ENCODE measurements at places on chromosomes 12 and 14. TPM values are rescaled to one million over a fixed set of nuclear protein-coding genes. Genes with fewer than 3 reads are reported as not detected.
A peak's percentile ranks its signal among the peaks of the same experiment; 100 is the strongest.

NTS gene
- total RNA-seq = not detected

FERMT2 gene
- 3.8 TPM for total RNA-seq

NKX2-8 gene
- total RNA-seq = not detected

TEX52 gene
- 0.19 TPM for total RNA-seq

OVCH1 gene
- not detected for total RNA-seq

HOXC6 gene
- not detected for total RNA-seq

KRT5 gene
- total RNA-seq = not detected

B4GALNT1 gene
- 1.7 TPM for total RNA-seq

FAIM2 gene
- 2.1 TPM for total RNA-seq

CNTN1 gene
- not detected for total RNA-seq

CD163 gene
- total RNA-seq = not detected

- no peak overlapping the region for H3K27ac ChIP-seq
- H3K4me1 ChIP-seq = no peaks in the 10 kb centered on the region
- peaks cover 51% of the 10 kb centered on the region for H3K27me3 ChIP-seq
- no peak for DNase-seq
- H3K4me3 ChIP-seq = no peak overlapping the region
These were observed 158.2 kb upstream of the DIO3 start for GRCh38 chr14:101402936-101403660.

DNA sequence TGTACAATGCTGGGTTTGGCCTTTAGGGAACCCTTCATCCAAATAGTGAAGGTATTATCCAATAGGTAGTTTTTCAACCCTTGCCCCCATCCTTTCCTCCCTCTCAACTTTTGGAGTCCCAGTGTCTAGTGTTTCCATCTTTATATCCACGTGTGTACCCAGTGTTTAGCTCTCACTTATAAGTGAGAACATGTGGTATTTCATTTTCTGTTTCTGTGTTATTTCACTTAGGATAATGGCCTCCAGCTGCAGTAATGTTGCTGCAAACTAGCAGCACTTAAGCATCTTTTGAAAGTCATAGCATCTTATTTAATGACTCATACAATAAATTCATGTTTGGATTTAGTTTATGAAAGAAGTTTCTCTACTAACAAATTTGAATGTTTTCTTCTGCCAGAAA, 442.5 kb downstream of the NELL2 start:
- no peak for DNase-seq
- H3K27ac ChIP-seq = no peak overlapping the region
- no peaks in the 10 kb centered on the region for H3K4me1 ChIP-seq
- H3K4me3 ChIP-seq = no peak overlapping the region
- H3K36me3 ChIP-seq = no peaks in the 10 kb centered on the region

DNA sequence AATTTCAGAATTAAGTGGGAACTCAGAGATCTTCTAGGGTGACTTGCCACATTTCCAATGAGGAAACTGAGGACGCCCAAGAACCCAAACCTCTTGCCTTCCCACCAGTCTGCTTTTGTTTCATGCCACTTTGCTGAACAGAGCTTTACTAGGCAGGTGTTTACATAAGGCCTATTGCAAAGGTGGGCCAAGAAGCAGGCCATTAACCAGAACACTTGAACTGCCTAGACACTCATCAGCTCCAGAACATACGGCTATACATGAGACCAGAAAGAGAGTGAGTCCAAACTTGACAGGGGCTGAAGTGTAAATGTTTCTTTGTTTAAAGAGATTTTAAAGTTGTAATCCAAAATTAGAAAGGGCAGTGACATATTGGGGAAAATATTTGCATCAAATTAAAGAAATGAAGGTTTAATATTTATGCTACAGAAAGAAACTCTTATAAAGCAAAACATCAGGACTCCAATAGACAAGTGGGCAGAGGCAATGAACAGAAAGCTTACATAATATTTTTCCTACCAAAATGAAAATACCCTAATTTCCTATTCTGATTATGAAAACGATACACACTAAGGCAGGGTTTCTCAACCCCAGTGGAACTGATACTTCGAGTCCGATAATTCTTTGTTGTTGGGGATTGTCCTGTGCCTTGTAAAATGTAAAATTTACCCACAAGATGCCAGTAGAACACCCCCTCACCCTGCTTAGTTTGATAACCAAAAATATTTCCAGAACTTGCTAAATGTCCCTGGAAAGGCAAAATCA, 11.7 kb downstream of the BATF start:
- H3K27ac ChIP-seq = peak overlapping the region; percentile 75
- H3K4me1 ChIP-seq = peaks cover 84% of the 10 kb centered on the region
- no peaks in the 10 kb centered on the region for H3K27me3 ChIP-seq
- peaks cover 66% of the 10 kb centered on the region for H3K36me3 ChIP-seq

- no peak overlapping the region for H3K27ac ChIP-seq
- no peaks in the 10 kb centered on the region for H3K27me3 ChIP-seq
- H3K36me3 ChIP-seq = peaks cover 5% of the 10 kb centered on the region
These were observed 25.4 kb downstream of the CGRRF1 start for GRCh38 chr14:54535126-54535525.

- H3K27me3 ChIP-seq = no peaks in the 10 kb centered on the region
- no peak overlapping the region for H3K4me3 ChIP-seq
- no peaks in the 10 kb centered on the region for H3K4me1 ChIP-seq
- H3K27ac ChIP-seq = no peak overlapping the region
These were observed 121.5 kb downstream of the SLC15A5 start for GRCh38 chr12:16155938-16156337.

- H3K27me3 ChIP-seq = no peaks in the 10 kb centered on the region
- H3K4me1 ChIP-seq = no peaks in the 10 kb centered on the region
- no peak overlapping the region for H3K27ac ChIP-seq
- no peak overlapping the region for H3K4me3 ChIP-seq
- no peak for DNase-seq
- no peaks in the 10 kb centered on the region for H3K36me3 ChIP-seq
These were observed 85.6 kb downstream of the MSRB3 start for GRCh38 chr12:65364046-65364445.

- H3K4me1 ChIP-seq = peaks cover 38% of the 10 kb centered on the region
- DNase-seq = no peak
- peak overlapping the region; percentile 28 for H3K27ac ChIP-seq
- no peak overlapping the region for H3K4me3 ChIP-seq
- no peaks in the 10 kb centered on the region for H3K27me3 ChIP-seq
These were observed 3.6 kb upstream of the RHOF start for GRCh38 chr12:121796855-121797751.

DNA sequence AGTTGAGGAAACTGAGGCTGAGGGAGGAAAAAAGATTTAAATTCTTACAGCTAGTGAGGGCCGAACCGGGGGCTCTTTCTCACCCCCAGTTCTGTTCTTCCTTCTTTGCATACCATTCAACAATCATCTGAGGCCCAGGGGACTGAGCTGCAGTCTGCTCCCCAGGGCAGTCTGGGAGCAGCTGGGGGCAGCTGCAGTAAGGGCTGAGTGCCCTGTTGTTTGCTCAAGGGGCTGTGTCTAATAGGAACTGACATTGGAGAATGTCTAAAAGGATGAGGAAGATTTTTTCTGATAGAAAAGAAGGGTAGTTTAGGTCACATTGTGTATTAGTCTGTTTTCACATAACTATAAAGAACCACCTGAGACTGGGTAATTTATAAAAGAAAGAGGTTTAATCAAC, 42.2 kb downstream of the SLC17A8 start:
- no peak overlapping the region for H3K4me3 ChIP-seq
- H3K27ac ChIP-seq = no peak overlapping the region
- H3K36me3 ChIP-seq = no peaks in the 10 kb centered on the region
- H3K4me1 ChIP-seq = no peaks in the 10 kb centered on the region

- no peaks in the 10 kb centered on the region for H3K4me1 ChIP-seq
- no peak overlapping the region for H3K4me3 ChIP-seq
- DNase-seq = peak; percentile 70
- H3K36me3 ChIP-seq = peaks cover 3% of the 10 kb centered on the region
- H3K27me3 ChIP-seq = no peaks in the 10 kb centered on the region
These were observed 61.5 kb downstream of the LGMN start for GRCh38 chr14:92686900-92687427.

DNA sequence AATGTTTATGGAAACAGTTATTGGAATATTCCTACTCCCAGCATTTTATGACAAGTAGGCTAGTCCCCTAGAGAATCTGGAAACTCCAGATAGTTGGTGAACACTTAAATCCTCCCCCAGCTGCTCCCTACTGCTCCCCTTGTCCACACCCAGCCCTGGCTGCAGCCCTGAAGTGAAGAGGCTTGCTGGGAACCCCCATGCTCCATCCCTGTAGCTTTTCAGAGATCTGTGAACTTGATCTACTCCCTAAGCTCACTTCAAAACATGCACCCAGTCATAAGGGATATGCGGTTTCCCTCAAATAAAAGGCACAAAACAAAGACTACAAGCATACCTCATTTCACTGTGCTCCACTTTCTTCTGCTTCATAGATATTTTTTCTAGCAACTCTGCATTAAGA, 33.2 kb downstream of the EGLN3 start:
- no peak overlapping the region for H3K4me3 ChIP-seq
- H3K36me3 ChIP-seq = no peaks in the 10 kb centered on the region
- no peak overlapping the region for H3K27ac ChIP-seq
- no peaks in the 10 kb centered on the region for H3K27me3 ChIP-seq
- no peak for DNase-seq
- no peaks in the 10 kb centered on the region for H3K4me1 ChIP-seq

DNA sequence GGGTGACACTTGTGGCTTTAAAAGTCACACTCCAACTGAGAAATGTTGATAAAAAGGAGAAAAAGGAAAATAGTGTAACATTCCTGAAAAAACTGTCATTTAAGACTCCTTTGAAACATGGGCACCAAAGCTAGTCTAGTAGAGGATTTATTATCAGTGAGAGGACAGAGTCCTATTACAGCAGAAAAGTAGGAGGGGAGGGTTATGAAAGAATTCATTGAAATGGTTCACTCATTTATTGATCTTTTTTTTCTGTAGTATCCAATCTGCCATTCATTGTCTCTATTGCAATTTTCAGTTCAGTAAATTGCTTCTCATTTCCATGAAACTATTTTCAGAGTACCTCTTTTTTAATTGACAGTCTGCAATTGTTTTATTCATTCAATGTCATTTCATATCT, 25.4 kb downstream of the PPM1A start:
- H3K27me3 ChIP-seq = no peaks in the 10 kb centered on the region
- H3K27ac ChIP-seq = no peak overlapping the region
- H3K4me3 ChIP-seq = no peak overlapping the region
- H3K36me3 ChIP-seq = peaks cover 14% of the 10 kb centered on the region
- H3K4me1 ChIP-seq = peaks cover 51% of the 10 kb centered on the region

GRCh38 chr14:55329999-55330710, 58.9 kb downstream of the FBXO34 start:
- H3K27me3 ChIP-seq = no peaks in the 10 kb centered on the region
- peaks cover 3% of the 10 kb centered on the region for H3K36me3 ChIP-seq
- H3K27ac ChIP-seq = peak overlapping the region; percentile 81
- H3K4me3 ChIP-seq = peak overlapping the region; percentile 52
- H3K4me1 ChIP-seq = peaks cover 84% of the 10 kb centered on the region

DNA sequence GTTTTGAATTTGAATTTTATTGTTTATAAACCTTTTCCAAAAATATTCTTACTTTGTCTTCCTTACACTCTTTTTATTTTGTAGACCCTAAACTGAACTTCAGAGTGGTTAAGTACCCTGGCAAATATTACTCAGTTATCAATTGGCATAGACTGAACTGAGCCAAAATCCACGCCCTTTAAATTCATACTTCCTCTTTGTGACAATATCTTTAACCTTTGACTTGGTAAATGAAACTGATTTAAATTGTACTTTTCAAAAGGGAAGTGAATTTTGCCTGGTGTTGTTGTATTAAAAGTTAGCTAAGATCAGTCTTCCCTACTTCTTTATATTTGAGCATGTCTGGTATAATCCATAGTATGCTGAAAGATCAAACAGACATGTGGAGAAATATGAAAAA, 184.3 kb upstream of the USP15 start:
- no peaks in the 10 kb centered on the region for H3K36me3 ChIP-seq
- DNase-seq = no peak
- H3K4me3 ChIP-seq = no peak overlapping the region
- no peaks in the 10 kb centered on the region for H3K4me1 ChIP-seq
- H3K27ac ChIP-seq = no peak overlapping the region
- peaks cover 4% of the 10 kb centered on the region for H3K27me3 ChIP-seq

GRCh38 chr12:53485955-53486735, 13.1 kb downstream of the MAP3K12 start:
- H3K4me1 ChIP-seq = peaks cover 4% of the 10 kb centered on the region
- no peak overlapping the region for H3K4me3 ChIP-seq
- H3K27me3 ChIP-seq = no peaks in the 10 kb centered on the region
- no peak for DNase-seq
- H3K36me3 ChIP-seq = peaks cover 31% of the 10 kb centered on the region

GRCh38 chr12:15227004-15227679, 5.9 kb upstream of the RERG start:
- no peaks in the 10 kb centered on the region for H3K4me1 ChIP-seq
- peak; percentile 43 for DNase-seq
- no peak overlapping the region for H3K27ac ChIP-seq
- no peak overlapping the region for H3K4me3 ChIP-seq

DNA sequence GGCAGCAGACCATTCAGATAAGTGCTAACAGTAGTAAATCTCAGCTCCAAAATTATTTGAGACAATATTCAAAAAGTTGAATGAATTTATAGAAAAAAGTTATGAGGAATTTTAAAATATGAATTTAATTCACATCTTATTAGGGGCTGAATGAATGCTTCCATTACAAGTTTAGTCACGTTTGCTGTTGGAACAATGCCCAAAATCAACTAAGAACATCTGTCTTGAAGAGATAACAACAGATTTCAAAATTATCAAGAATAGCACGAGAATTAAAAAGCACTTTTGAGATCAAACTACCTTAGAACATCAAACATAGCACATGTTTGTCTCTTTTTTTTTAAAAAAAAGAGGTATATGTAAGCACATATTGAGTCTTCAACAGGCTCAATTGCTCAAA, 115.4 kb upstream of the PPFIA2 start:
- no peaks in the 10 kb centered on the region for H3K36me3 ChIP-seq
- H3K27me3 ChIP-seq = no peaks in the 10 kb centered on the region
- H3K4me3 ChIP-seq = no peak overlapping the region
- no peaks in the 10 kb centered on the region for H3K4me1 ChIP-seq
- DNase-seq = no peak

GRCh38 chr12:53964315-53964713, 8.6 kb upstream of the HOXC11 start:
- H3K4me3 ChIP-seq = no peak overlapping the region
- H3K4me1 ChIP-seq = peaks cover 36% of the 10 kb centered on the region
- H3K27me3 ChIP-seq = peaks cover 81% of the 10 kb centered on the region
- DNase-seq = no peak

DNA sequence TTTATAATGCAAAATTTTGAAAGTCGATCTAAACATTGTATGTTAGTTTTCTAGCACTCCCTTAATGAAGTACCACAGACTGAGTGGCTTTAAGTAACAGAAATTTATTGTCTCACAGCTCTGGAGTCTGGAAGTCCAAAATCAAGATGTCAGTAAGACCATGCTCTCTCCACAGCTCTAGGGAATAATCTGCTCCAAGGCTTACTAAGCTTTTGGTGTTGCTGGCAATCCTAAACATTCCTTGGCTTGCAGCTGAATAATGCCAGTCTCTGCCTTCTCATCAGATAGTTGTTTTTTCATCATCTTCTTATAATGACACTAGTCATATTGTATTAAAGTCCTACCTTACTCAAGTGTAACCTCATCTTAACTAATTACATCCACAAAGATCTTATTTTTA, 102.2 kb downstream of the RASSF9 start:
- H3K4me3 ChIP-seq = no peak overlapping the region
- no peaks in the 10 kb centered on the region for H3K4me1 ChIP-seq
- H3K27ac ChIP-seq = no peak overlapping the region
